ENCODE measurements at places on chromosomes 1 and 21. TPM values are rescaled to one million over a fixed set of nuclear protein-coding genes. Genes with fewer than 3 reads are reported as not detected.

GRCh38 chr1:90340606-90341005 lies 345.7 kb downstream of the ZNF326 start:
- no peaks in the 10 kb centered on the region for H3K36me3 ChIP-seq
- no peaks in the 10 kb centered on the region for H3K4me1 ChIP-seq
- H3K27me3 ChIP-seq, result no peaks in the 10 kb centered on the region
- no peak overlapping the region for H3K4me3 ChIP-seq
- H3K27ac ChIP-seq, result no peak overlapping the region

DNA sequence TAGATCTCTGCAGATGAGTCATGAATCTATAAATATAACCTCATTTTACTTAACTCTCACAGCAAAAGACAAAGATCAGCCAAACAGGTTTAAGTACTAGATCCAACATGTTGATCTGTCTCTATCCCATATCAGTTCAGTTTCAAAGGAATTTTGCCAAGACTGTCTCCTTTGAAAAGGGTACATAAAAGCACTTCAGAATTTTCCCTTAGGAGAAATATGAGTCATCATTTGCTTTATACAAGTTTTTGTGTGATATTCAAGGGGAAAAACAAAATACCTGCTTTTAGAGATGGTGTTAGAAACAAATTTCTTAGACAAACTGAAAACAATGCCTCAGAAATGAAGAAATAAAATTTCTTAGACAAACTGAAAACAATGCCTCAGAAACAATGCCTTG lies 73.5 kb upstream of the LRRC7 start:
- no peaks in the 10 kb centered on the region for H3K36me3 ChIP-seq
- no peak overlapping the region for H3K27ac ChIP-seq
- DNase-seq, result no peak
- H3K27me3 ChIP-seq, result no peaks in the 10 kb centered on the region
- no peak overlapping the region for H3K4me3 ChIP-seq

DNA sequence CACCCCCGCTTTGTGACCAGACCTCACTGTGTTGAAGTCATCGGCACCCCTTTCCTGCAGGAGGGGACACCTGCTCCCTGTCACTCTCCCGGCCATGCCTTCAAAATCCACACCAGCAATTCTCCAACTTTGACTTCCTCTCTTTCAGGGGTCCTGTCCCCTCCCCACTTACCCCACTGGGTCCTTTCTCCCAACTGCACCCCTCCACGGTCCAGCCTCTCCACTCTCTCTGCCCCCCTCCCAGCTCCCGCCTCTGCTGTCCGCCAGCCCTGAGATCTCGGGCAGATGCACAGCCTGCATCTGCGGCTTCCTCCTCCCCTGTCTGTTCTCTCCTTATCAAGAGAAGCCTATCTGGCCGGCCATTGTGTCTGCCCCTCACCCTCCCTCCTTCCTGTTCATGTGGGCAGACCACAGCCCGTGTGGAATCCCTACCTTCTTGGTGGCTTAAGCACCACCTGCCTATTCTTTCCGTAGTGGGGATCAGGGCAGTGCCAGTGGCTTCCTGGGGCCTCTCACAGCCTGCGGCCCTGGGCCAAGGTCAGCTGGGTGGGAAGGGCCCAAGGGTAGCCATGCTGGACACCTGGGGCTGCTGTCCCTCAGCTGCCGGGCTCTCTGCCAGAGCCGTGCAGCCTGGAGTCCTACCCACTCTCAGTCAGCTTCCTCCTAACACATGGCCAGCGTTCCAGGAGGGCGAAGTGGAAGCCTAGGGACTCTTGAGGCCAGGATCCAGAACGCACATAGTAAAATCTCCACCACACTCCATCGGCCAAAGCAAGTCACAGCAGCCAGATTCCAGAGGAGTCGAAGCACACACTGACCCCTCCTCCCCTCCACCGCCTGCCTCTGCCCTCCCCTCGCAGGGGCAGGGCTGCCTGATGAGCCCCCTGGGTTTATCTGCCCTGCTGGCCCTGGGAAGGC lies 5.1 kb upstream of the HES4 start:
- no peak overlapping the region for H3K4me3 ChIP-seq
- peak overlapping the region; percentile 52 for H3K27ac ChIP-seq
- no peaks in the 10 kb centered on the region for H3K27me3 ChIP-seq
- H3K36me3 ChIP-seq, result no peaks in the 10 kb centered on the region
- peak; percentile 78 for DNase-seq

DNA sequence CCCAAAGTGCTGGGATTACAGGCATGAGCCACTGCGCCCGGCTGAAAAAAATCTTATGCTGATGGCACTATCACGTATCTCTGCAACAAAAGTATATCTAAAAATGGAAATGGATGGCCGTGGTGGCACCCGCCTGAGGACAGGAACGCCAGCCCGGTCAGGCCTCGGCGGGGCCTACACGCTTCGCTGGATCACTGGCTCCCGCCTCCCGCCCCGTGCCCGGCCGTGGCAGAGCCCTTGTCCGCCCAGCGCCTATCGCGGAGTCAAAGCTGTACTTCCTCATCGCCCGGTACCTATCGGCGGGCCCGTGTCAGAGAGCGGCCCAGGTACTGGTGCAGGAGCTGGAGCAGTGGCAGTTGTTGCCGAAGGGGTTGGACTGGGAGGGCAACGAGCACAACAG lies 28.8 kb upstream of the PDPN start:
- no peaks in the 10 kb centered on the region for H3K27me3 ChIP-seq
- H3K4me1 ChIP-seq, result no peaks in the 10 kb centered on the region
- no peak for DNase-seq

The ANKRD45 gene
- 8.4 TPM for total RNA-seq

DNA sequence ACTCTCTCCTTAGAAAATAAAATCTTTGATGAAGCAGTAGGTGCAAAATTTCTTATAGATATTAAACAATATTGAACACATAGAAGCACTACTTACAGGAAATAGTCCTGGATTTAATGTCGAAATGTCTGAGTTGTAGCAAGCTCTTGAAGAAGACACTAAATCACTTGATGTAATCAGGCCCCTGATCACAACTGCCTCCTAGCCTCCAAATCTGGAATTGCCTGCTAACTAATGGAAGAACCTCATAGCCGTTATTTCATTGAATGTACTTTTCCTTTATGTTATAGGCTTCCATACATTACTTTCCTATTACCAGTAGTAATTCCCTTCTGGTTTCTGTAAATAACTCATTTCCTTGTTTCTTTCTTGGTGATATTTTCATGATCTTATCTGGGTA lies 675.7 kb upstream of the CHRM3 start:
- no peak overlapping the region for H3K27ac ChIP-seq
- no peaks in the 10 kb centered on the region for H3K36me3 ChIP-seq
- no peaks in the 10 kb centered on the region for H3K4me1 ChIP-seq
- no peak for DNase-seq
- no peak overlapping the region for H3K4me3 ChIP-seq

The XKR8 gene
- total RNA-seq, result 8.8 TPM

DNA sequence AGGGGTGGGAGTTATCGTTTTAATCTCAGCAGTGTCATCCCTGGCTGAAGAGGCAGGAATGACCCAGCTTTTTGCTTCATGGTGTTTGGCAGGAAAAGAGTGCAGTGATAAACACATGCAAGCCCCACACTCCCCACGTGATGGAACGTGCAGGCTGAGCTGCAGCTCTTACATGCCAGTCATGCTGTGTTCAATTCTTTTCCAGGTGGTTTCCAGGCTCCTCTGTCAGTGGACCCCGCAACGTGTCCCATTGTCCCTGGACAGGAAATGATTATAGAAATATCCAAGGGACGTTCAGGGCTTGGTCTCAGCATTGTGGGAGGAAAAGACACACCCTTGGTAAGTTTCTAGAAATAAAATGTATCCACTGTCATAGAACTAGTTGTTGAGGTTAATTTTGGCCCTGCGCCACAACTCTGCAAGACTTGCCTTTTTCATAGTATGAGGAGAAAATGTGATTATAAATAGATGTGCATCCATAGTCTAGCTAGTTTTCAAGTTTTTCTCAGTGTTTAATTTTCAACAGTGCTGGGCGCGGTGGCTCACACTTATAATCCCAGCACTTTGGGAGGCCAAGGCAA lies 110.2 kb upstream of the L1TD1 start:
- no peak for DNase-seq
- no peak overlapping the region for H3K4me3 ChIP-seq
- H3K36me3 ChIP-seq, result no peaks in the 10 kb centered on the region
- H3K27ac ChIP-seq, result no peak overlapping the region
- H3K4me1 ChIP-seq, result no peaks in the 10 kb centered on the region

DNA sequence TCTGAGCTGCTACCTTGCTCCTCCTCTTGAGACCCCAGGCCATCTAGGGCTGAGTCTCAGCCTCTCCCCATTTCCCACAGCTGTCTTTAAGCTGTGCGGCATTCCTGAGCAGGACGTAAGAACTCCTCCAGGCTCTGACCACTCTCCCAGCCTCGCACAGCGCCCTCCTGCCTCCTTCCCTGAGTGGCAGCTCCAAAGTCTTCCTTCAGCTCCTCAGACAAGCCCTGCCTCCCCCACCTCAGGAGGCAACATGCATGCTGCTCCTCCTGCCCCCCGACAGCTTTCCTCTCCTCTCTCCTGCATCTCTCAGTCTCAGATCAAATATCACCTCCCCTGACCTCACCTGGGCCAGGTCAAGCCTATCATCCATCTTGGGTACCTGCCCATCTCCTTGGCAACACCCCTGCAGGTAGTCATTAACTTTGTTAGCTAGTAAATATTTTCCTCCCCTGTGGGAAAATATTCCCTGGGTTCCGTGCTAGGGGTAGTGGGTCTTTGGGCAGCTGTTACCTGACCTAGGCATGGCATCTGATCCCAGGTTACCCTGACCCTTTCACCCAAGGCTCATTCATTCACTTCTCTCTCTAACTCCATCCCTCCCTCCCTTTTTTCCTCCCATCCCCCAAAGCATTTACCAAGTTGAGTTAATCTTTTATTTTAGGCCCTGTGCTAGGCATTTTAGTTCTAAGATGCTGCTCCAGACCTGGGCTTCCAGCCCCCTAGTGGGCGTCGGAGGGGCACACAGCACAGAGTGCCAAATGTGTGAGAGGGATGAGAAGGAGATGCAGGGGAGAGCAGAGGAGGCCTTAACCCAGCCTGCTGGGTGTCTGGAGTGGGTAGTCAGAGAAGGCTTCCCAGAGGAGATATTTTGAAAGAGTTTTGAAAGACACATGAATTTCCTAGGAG lies 419.9 kb downstream of the PTPRU start:
- H3K4me3 ChIP-seq, result no peak overlapping the region
- H3K27ac ChIP-seq, result no peak overlapping the region
- no peaks in the 10 kb centered on the region for H3K27me3 ChIP-seq

GRCh38 chr1:203686091-203686632 lies 59.5 kb downstream of the ATP2B4 start:
- peak overlapping the region; percentile 47 for H3K27ac ChIP-seq
- no peak overlapping the region for H3K4me3 ChIP-seq
- H3K4me1 ChIP-seq, result peaks cover 4% of the 10 kb centered on the region
- H3K27me3 ChIP-seq, result no peaks in the 10 kb centered on the region
- H3K36me3 ChIP-seq, result peaks cover 8% of the 10 kb centered on the region
- DNase-seq, result no peak

DNA sequence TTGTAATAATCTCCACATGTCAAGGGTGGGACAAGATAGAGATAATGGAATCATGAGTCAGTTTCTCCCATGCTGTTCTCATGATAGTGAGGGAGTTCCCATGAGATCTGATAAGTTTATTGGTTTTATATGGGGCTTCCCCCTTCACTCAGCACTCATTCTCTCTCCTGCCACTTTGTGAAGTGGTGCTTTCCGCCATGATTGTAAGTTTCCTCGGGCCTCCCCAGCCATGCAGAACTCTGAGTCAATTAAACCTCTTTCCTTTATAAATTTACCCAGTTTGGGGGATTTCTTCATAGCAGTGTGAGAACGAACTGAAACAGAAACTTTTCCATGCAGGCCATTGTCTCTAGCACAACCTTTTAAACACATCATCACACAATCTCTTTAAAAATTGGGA lies 221.5 kb upstream of the BRINP3 start:
- H3K4me1 ChIP-seq, result no peaks in the 10 kb centered on the region
- no peak overlapping the region for H3K4me3 ChIP-seq
- no peaks in the 10 kb centered on the region for H3K27me3 ChIP-seq

The MROH9 gene
- 0.34 TPM for total RNA-seq

The UBL4B gene
- total RNA-seq, result not detected

GRCh38 chr1:31796707-31797106 lies 19.1 kb downstream of the SPOCD1 start:
- DNase-seq, result no peak
- no peaks in the 10 kb centered on the region for H3K36me3 ChIP-seq
- H3K4me3 ChIP-seq, result no peak overlapping the region
- no peaks in the 10 kb centered on the region for H3K27me3 ChIP-seq
- no peaks in the 10 kb centered on the region for H3K4me1 ChIP-seq

- no peaks in the 10 kb centered on the region for H3K4me1 ChIP-seq
- no peaks in the 10 kb centered on the region for H3K36me3 ChIP-seq
- no peaks in the 10 kb centered on the region for H3K27me3 ChIP-seq
- H3K4me3 ChIP-seq, result no peak overlapping the region
- no peak overlapping the region for H3K27ac ChIP-seq
Observed at GRCh38 chr1:48093696-48094528, 96.7 kb upstream of the TRABD2B start.

DNA sequence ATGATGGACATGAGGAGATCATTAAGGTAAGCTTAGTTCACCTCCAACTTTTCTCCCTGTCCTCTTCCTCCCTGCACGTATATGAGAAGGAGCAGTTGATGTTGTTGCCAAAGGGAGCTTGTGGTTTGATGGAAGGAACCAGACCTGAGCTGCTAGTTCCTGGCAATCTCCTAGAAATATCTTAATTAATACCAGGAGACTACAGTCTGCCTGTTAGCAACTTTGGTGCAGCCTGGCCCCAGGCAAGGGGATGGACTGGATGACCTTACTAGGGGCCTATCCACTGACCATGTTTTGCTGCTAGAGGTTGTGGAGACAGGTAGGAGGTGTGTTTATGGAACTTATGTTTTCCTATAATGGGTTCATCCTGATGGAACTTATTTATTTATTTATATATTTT lies 22.6 kb downstream of the TUFT1 start:
- no peak overlapping the region for H3K27ac ChIP-seq
- no peak overlapping the region for H3K4me3 ChIP-seq
- H3K36me3 ChIP-seq, result peaks cover 25% of the 10 kb centered on the region
- no peaks in the 10 kb centered on the region for H3K4me1 ChIP-seq

The NCF2 gene
- total RNA-seq, result 202 TPM

DNA sequence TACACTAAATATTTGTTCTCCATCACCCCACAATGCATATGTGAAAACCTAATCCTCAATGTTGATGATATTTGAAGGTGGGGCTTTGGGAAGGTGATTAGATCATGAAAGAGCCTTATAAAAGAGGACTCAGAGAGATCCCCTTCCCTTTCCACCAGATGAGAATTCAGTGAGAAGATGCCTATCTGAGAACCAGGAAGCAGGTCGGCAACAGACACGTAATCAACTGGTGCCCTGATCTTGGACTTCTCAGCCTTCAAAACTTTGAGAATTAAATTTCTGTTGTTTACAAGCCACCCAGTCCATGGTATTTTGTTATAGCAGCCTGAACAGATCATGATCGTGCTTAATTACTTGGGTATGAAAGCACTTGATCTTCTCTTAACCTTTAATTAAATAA lies 329.4 kb downstream of the KCNT2 start:
- DNase-seq, result no peak
- no peak overlapping the region for H3K27ac ChIP-seq

The CRNN gene
- not detected for total RNA-seq

The CD1B gene
- total RNA-seq, result not detected

The HAO2 gene
- total RNA-seq, result 0.30 TPM

GRCh38 chr1:202361701-202362100 lies 13.2 kb downstream of the PPP1R12B start:
- no peaks in the 10 kb centered on the region for H3K36me3 ChIP-seq
- H3K27me3 ChIP-seq, result no peaks in the 10 kb centered on the region

The FCRL2 gene
- total RNA-seq, result 0.46 TPM
